EH (cell line): ENCODE measurements at places on chromosomes 12 and 14.

DNA sequence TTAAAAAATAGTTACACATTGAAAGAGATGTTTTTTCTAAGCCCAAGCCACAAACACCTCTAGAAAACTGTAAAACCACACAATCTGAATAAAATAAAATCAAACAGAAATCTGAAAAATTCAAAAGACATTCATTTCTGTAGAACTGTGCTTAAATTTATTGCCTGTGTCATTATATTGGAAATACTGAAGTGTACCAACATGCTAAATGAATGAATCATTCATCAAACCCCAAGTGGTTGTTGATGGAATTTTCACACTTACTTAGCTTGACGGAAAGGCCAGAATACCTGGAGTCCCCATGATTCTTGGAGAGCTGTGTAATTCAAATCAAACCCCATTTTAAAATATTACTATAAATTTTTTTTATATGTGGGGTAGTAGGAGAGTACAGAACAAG, 2.7 kb downstream of the KITLG start:
- peak; percentile 66 for DNase-seq

DNA sequence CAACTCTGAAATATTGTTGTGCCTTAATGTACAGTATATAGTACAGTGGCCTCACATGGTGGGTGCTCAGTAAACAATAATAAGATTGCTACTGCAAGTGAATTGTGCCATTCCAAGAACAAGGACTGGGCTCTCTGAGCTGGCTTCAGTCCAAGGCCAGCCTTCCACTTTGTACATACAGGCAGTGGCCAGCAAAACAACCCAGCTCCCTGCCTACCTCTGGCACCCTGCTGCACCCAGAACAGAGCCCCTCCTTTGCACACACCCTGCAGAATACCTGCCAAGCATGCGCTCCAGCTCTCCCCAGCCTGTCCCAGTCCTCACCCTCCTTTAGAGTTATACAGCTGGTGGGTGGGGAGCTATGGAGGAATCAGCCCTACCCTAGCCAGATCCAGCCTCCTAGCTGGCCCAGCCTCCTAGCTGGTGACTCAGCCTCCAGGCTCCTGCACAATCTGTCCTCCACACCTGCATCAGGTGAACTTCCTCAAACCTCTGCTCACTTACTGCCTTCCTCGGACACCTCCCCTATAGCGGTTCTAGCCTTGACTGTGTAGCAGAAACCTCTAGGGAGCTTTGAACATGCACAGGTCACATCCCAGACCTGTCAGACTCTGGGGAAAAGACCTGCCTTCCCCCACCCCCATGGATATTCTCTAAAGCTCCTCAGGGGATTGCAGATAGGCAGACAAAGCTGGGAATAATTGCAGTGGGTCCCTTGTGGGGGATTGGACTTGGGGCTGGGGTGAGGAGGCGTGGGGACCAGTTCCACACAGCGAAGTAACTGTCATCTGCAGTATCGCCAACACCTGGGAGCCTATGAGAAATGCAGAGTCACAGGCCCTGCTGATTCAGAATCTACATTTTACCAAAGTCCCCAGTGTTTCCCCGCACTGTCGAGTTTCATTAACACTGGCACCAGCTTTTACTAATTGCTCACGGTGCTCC, 17.9 kb downstream of the ZDHHC22 start:
- DNase-seq = no peak

DNA sequence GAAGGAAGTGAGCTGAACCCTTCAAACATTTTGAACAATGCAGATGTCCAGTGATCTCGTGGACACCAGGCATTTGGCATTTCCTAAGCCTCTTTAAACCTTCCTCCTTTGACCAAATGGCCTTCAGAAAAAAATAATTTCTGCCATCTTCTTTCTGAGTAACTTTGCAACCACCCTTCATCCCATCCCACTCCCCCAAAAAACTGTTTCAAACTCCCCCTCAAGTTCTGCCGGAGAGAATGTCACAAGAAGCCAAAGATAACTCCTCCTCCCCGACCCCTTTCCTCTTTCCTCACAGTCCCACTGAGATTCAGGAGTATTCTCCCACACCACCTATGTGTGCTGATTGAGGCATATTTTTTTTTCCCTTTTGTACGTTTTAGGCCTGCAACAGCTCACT, 1.7 kb downstream of the KSR2 start:
- DNase-seq = no peak

GRCh38 chr14:51356381-51356780, 116.3 kb downstream of the TMX1 start:
- no peak for DNase-seq

DNA sequence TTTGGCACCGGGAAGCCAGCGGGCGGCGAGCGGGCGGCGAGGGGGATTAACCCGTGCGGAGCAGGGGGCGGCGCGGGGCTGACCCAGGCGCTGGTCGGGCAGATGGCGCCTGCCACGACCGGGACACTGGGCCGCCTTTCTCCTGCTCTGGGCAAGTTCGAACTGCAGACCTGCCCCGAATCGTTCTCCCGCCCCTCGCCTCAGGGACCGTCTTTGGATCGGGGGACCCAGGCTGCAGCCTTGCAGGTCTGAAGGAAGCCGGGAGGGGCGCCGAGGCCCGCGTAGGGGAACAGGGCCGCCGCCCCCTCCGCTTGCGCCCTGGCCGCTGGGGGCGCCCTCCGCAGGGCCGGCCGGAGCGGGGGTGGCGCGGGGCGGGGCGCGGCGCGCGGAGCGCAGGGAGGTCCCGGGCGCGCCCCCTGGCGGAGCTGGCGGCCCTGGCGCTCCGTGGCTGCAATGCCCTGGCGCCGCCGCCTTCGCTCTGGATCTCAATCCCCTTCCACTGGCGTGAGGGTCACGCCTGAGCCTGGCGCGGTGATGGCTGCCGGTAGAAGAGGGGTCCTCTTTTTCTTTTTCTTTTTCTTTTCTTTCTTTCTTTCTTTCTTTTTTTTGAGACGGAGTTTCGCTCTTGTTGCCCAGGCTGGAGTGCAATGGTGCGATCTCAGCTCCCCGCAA, 449 bp upstream of the LTBP2 start:
- peak; percentile 78 for DNase-seq

GRCh38 chr14:24261969-24262327, 1.0 kb downstream of the TGM1 start:
- DNase-seq = no peak

DNA sequence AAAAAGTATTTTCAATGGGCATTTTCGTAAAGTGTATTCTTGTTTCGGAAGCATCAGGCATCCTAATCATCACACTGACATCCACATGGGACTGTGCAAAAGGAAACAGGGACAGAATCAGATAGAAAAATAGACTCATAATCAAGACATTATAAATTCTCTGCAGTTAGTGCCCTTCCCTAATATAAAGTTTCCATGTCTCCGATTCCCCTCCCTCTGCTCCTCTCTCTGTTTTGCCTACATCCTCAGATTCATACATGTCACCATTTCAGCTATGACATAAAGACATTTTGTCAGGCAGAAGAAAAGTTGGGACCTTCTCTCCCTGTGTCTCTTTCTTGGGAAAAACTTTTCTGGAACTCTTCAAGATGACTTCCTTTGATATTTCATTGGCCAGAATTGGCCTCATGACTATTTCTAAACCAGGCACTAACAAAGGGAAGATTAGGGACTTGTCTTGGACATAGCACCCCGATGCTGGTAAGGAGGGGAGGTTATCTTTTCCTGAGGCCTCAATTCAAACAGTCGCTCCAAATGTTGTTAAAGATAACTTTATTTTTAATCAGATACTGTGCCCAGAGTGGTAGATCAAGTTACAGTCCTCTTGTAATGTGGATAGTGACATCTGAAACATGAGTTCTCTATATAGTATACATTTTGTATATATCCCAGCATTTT, 212.1 kb upstream of the BTG1 start:
- DNase-seq = no peak

- peak; percentile 50 for DNase-seq
Observed at GRCh38 chr12:27236498-27236897, 7.6 kb upstream of the STK38L start.

DNA sequence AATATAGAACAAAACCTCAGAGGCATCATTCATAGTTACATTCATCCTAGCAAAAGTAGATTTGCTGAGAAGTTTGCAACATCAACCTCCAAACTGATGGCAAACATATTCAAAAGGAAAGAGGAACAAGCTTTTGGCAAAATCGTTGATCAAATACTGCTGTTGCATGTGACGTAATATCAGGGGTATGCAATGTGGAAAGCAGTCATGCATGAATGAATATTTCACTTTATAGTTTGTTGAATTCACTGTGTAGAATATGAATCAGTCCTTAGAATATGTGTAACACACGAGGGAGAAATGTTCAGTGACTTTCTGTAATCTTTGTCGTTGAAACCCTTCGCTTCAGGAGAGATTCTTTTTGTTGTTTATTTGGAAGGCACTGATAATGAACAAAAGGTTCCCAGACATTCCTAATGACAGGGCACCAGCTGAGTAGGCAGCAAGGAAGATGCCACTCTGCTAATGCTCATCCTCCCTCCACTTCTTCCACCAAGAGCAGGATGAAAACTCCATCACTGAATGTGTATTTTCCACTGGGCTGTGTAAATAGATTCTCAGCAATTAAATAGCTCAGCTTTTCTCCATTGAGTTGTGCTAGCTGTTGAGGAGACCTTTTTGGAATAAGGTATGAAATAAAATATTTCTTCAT, 126.1 kb downstream of the PELI2 start:
- peak; percentile 90 for DNase-seq

DNA sequence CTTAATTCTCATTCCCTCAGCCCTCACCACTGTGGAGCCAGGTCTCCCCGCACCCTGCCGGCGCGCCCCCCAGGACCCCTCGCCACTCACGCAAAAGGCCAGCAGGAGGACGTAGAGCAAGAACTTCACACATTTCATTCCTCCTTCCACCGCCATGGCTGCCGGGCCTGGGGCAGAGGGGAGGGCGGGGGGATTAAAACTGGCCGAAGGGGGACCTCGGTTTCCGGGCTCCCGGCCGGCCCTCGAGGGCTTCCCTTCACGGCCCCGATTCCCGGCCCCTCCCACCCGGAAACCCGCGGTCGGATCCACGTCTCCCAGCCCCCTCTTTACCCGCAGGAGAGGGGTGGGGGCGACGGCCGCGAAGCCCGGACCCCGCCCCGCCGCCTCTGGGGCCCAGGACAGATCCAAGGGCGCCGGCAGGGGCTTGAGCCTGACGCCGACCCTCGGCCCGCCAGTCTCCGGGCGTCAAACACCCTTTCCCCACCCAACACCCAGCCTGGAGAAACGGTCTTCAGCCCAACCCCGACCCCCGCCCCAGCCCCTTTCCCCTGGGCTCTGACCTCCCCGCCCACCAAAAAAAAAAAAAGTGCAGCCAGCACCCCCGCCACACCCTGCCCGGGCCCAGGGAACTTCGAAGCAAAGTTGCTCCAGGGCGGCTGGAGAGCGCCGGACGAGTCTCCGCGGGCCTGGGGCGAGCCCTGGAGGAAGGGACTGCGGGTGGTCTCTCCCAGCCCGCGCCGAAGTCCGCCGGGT, 447 bp downstream of the CD63 start:
- DNase-seq = peak; percentile 76

DNA sequence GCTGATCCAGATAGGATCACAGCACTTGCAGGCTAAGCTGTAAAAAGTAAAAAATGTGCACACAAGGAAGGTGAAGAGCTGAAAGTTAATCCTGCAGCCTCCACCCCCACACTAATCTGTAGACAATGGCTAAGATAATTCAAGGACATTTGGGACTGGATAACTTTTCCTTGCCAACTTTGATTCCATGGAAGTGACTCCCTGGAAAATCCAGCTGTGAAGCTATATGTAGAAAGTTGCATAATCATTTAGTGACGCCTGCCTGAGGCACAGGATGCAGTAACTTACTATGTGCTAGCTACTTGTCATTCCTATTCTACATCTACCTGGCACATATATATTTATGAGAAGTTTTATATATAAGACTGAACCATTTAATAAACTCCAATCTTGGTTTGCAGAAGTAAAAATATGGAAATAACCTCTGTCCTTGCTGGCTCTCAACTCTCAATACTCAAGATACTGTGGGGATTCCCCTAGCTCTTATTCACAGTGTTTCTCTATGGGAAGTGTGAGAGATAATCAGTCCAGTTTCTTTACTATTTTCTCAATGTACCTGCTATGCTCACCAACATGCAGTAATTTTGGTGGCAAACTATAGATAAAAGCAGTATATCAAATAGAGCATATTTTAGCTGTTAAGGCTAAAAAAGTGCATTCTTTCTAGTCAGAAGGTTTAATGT, 14.8 kb downstream of the LDHB start:
- peak; percentile 6 for DNase-seq

DNA sequence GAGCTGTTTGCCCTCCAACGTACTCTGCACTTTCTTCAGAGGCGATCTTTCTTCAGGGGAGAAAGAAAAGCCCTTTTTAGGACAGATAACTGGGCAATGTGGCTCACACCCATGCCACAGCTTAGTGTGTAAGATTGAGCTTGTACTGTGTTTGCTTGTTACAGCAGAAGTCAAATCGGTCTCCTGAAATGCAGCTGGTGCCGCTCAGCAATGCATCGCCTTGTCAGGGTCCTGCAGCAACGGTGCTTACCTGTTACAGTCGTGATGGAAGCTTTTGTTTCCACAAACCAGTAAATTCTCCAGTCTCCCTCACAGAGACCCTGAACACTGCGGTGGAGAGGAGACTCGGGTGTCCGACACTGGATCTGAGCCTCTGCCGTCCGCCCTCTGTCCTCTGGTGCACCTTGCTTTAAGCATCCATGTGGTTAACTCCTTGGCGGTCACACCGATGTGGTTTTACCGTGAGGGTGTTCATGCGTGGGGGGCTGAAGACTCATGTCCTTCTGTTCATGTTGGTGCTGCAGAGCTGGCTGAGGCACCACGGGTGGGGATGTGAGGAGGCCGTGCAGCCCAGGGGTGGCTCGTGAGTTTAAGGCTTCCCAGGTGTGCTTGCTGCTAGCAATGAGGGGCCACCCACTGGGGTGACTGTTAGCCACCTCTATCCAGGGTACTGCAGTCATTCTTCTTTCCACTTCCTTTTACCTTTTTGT, 47.3 kb downstream of the FBXL14 start:
- no peak for DNase-seq

DNA sequence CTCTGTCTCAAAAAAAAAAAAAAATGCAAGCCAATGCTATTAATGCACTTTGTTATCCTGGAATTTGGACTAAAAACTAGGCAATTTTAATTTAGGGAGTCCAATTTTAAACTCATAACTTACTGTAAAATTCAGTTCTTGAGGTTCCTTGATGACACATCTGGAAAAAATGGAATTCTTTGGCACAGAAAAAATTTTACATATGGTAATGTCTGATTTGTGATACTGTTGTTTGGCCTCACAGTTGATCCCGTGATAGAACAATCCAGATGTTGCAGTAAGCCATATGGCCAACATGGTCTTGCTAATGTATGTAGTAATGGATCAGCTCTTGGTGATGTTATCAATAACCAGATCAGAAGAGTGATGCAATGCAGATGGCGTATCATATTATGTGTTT, 1089.8 kb downstream of the FLRT2 start:
- peak; percentile 2 for DNase-seq

DNA sequence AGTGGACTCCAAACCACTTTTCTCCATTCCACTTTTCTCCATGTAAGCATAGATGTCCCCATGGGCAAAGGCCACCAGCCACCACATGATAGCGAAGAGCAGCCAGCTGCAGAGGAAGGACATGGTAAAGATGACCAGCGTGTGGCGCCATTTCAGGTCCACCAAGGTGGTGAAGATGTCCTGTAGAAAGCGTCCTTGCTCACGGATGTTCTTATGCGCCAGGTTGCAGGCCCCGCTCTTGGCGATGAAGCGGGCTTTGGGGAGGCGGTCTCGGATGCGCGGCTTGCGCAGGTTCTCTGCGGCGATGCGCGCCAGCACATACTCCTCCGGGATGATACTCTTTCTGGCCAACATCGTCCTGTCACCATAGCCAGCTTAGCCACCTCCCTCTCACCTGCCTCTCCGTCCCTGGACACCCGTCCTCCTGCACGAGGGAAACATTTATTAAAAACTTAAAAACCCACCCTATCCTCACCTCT, 1.2 kb downstream of the KCNJ8 start:
- DNase-seq = peak; percentile 48

- DNase-seq = no peak
Observed at GRCh38 chr14:95526483-95527386, 8.1 kb upstream of the GLRX5 start.
